ENCODE measurements at places on chromosomes 1 and 21.
A peak's percentile ranks its signal among the peaks of the same experiment; 100 is the strongest.

DNA sequence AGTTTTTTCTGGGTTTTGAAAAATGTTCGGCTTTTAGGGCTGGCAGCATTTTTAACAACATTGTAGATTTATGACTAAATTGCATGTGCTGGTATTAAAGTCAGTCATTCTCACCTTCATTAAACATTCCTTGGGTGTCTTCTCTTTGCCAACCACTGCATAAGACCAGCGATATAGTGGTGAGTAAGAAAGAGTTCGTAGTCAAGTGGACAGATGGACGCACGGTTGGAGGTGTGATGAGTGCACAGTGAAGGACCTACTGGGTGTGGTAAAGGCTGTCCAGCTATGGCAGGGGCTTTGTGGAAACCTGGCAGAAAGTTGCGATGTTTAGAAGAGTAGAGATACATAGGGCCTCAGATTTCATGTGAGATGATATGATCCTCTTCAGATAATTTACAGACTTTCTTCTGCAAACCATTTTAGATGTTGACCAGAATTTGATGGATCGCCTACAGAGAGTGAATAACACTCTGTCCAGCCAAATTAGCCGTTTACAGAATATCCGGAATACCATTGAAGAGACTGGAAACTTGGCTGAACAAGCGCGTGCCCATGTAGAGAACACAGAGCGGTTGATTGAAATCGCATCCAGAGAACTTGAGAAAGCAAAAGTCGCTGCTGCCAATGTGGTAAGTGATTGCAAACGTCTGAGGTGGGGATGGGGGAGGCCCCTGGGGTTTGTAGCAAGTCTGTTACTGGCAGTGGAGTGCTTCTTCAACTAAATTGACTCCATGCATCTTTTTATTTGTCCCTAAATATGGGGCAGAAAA, 56.0 kb upstream of the LAMC2 start:
- DNase-seq = peak; percentile 98

- DNase-seq = peak; percentile 71
These were observed 50.5 kb downstream of the DNAJC6 start for GRCh38 chr1:65359888-65360287.

DNA sequence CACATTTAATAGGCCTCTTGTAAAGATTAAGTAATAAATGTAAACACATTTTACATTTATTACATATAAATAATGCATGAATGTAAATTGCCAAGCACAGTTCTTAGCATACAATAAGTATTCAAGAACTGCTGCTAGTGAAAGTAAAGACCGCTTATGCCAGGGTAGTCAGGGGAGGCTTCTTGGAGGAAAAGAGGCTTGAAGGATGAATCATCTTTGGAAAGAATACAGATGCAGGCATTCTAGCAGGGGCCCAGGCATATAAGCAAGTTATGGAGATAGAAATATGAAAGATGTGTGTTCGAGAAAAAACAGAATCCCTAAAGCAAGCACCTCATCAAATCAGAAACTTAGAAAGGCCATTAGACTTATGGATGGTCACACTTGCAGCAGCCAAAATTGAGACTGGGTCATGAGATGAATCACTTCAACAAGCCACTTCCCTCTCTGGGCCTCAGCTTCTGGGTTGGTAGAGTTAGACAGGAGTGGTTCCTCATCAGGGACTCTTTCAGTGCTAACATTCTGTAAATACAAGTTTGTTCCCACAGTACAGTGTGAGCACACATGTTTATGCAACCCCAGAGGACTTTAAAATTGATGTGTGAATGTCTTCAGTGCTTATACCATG, 79.8 kb upstream of the ROR1 start:
- DNase-seq = peak; percentile 49

GRCh38 chr1:101148980-101149379, 87.8 kb upstream of the S1PR1 start:
- peak; percentile 21 for DNase-seq

DNA sequence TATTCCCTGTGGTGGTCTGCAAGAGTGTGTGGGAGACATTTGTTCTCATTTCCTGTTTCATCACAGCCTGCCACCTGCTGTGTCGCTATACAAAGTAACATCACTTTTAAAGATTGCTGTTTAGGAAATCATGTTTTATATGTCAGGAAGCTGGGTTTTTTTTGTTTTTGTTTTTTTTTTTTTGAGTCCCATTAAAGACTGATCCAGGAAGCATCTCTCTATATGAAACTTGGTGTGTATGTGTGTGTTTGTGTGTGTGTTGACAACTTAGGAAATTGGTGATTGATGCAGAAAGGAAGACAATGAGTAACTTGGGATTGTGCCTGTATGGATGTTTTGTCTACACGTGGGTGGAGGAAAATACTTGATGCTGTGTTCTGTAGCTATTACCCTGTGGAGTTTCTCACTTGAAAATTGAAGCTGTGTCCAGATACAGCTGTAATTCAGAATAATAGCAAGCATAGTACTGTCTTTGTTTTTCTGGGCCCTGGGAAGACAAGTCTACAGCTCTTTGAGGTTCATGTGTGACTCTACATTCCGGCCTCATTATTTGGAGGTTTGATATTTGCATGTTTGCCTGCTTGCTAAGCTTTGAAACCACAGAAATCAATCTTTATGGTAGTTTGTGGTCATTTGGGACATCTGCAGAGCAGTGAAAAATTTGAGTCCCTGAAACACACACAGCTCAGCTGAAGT, 47.9 kb downstream of the LAMC1 start:
- peak; percentile 30 for DNase-seq

GRCh38 chr1:77036560-77036959, 169.3 kb downstream of the ST6GALNAC5 start:
- peak; percentile 15 for DNase-seq

DNA sequence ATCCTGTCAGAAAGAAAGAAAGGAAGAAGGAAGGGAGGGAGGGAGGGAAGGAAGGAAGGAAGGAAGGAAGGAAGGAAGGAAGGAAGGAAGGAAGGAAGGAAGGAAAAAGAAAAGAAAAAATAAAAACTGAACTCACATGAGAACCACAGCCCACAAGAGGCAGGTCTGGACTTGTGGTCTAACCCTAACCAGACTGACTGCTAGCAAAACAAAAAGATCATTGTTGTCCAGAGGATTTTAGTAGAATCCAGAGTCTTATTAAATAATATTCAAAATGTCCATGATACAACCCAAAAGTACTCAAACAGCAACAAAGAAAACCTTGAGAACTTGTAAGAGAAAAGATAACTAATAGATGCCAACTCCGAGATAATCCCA, 4.7 kb upstream of the ITGB2 start:
- DNase-seq = no peak

GRCh38 chr21:27805696-27806095, 838.8 kb upstream of the ADAMTS5 start:
- DNase-seq = no peak

DNA sequence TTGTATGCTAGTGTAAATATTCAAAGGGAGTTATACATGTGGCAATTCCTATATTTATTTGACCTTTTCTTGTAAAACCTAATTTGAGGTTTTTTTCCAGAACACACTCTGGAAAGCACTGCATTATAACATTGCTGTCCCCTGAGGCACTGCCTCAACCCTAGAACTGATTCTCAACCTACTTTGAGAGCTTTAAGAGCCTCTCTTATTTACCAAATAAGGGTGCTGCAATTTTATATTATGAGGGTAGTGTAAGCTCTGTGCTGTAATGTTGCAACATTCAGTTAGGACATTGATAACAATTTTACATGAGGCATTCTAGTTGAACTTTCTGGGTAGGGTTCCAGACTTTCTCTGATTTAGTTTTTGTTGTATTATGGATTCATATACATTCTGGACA, 302.2 kb upstream of the DEPDC1 start:
- peak; percentile 4 for DNase-seq

DNA sequence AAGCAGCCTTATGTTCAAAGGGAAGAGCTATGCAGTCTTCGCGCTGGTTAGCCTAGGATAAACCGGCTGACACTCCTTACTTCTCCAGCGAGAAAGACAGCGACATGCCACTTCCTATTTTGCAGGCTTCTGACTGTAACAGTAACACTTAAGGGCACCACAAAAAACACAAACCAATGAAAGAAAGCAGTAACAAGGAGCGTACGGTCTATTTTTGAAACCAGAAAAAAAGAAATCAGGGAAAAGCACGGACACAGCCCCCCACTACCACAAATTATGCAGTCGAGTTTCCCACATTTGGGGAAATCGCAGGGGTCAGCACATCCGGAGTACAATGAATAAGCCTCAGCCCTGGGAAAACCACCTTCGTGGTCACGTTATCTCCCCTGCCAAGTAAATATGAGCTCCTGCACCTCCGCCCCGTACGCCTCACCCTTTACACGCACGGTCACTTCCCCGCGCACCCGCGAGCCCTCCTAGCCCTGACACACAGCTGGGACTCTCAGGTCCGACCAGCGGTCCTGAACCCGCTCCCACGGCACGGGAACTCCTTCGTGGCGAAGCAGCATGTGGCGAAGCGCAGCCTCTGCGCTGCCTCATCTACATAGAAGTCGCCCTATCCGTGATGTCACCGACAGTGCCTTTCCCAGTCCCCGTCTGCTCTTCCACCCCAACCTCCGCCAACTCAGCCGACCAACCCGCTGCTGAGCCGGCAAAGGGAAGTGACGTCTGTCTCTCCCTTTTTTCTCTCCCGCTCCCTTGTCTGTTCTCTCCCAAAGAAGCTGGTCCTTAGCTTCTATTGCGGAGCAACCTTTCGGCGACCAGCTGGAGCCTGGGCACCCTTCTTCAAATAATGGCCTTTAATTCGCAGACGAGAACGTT, 40.9 kb upstream of the PPIAL4F start:
- DNase-seq = peak; percentile 89

- DNase-seq = no peak
These were observed 10.6 kb upstream of the UAP1 start for GRCh38 chr1:162550925-162551324.

DNA sequence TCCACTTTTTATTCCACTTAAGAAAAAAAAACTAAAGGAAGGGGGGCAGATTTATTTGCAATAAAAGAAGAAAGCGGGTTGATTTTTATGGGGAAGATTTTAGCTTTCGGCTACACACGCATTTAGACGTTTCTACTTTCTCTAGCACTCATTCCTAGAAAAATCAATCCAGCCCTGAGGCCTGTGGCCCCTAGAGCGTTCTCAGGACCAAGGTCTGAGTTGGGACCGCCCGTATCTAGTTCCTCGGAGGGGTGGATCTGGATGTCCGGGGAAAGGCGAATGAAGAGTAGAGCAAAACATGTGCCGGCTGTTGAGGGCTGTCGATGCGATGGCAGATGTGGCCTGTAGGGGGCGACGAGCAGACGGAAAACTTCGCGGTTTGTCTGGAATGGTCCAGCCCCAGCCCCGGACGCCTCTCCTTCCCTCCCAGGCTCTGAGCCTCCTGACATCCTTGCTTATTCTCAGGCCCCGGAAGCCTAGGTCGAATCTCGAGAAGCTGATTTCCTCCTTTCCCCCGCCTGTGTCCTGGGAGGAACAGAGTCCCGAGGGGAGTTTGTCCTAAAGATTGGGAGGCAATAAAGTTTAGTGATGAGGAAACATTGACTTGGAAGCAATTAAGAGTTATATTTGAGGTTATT, 5.2 kb downstream of the FOXD3 start:
- DNase-seq = peak; percentile 49

GRCh38 chr1:209927466-209927865, 10.6 kb upstream of the SYT14 start:
- DNase-seq = no peak

DNA sequence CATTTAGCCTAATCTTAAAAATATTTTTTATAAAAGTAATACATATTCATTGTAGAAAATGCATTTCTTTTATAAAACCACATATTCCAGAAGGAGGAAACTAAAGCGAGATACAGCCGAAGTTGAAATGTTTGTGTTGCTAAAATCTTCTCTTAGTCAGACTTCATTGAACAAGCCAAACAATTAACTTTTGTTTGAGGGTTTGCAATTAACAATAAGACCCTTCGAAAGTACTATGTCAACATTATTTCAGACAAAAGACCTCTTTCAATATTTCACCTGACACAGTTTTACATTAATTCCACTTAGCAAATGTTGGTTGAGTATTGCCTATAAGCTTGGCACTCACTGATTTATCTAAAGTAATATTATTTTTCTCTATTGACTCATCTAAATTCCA, 354.0 kb upstream of the ADAMTS5 start:
- no peak for DNase-seq

DNA sequence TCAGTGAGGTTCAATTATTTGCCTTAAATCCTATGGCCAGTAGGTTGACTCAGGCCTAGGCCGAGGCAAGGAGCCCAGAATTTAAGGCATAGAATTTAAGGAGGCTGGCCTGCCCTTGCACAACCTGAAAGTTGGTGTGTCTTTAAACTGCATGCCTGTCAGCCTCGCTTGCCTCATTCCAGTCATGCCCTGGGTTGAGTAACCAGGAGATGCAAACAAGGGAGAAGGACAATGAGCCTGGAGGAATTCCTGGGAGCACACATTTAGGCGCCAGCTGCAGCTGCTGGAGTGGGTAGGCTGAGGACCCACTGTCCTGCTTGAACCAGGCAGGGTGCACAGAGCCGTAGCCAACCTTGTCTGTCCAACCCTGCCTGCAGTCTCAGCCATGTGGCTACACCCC, 11.7 kb downstream of the CD2 start:
- peak; percentile 55 for DNase-seq

GRCh38 chr1:66271904-66272254, 262.1 kb upstream of the SGIP1 start:
- peak; percentile 39 for DNase-seq

DNA sequence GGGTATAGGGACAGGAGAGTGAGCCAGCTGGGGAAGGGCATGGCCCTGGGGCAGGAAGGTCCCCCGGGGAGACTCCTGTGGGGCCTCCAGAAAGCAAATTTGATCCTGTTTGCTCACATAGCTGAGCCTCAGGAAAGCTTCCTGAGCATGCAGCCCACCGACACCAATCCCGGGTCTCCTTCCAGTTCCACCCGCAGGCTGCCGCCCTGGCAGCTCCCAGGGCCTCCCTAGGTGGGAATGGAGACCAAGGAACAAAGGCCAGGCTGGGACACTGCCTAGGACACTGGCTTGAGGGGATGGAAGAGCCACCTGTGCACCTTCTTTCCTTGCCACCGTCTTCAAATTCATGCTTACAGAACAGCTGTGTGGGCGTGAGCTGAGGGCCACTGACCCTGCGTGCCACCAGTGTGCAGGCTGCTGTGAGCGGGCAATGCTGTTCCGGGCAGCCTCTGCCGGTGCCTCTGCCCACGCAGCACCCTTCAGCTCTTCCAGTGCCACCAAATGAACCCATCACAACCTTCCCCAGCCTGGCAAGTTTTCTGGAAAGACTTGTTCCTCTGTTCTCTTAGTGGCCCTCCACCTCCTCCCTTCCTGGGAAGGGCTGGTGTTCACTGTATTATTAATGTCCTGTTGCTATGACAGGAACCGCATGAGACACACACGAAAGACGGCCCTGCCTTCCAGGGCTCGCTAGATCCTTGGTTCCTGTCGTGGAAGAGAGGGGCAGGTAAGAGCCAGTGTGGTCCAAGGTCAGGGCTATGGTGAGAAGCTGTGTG, 53.6 kb downstream of the ACBD3 start:
- DNase-seq = no peak

GRCh38 chr1:152014943-152015342, 21.3 kb upstream of the S100A10 start:
- DNase-seq = no peak

DNA sequence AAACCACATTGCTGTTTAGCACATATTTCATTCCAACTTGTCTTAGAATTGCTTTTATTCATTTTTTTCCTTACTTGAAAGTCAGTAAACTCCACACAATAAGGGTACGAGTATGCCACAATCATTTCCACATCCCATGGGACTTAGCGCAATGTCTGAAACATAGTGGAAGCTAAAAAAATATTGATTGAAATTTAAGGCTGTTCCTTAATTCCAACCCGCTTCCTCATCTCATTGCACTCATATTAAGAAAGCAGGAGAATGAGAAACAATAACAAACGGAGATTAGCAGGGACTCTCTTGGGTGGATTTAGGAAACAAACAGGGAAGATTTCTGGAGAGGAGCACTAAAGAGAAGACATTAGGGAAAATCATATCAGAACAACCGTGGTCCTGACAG, 39.3 kb upstream of the RGS4 start:
- DNase-seq = peak; percentile 17

- no peak for DNase-seq
These were observed 7.5 kb upstream of the SLC44A5 start for GRCh38 chr1:75618382-75618781.
